Tibial nerve (tissue), 4 donors: ENCODE measurements at places on chromosomes 12 and 14.

DNA sequence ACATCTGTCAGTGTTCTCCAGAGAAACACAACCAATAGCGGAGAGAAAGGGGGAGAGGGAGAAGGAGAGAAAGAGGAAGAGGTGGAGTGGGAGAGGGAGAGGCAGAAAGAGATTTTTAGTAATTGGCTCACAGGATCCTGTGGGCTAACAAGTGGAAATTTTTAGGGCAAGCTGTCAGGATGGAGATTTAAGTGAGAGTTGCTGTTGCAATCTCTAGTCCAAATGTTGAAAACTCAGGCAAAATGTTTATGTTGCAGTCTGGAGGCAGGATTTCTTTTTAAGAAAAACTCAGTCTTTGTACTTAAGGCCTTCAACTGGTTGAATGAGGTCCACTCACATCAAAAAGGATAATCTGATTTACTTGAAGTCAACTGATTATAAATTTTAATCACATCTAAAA, 12.5 kb upstream of the GLIPR1L2 start:
- H3K36me3 ChIP-seq = no peaks in the 10 kb centered on the region
- DNase-seq = no peak
- H3K27me3 ChIP-seq = no peaks in the 10 kb centered on the region
- H3K4me3 ChIP-seq = no peak overlapping the region
- peaks cover 5% of the 10 kb centered on the region for H3K4me1 ChIP-seq

DNA sequence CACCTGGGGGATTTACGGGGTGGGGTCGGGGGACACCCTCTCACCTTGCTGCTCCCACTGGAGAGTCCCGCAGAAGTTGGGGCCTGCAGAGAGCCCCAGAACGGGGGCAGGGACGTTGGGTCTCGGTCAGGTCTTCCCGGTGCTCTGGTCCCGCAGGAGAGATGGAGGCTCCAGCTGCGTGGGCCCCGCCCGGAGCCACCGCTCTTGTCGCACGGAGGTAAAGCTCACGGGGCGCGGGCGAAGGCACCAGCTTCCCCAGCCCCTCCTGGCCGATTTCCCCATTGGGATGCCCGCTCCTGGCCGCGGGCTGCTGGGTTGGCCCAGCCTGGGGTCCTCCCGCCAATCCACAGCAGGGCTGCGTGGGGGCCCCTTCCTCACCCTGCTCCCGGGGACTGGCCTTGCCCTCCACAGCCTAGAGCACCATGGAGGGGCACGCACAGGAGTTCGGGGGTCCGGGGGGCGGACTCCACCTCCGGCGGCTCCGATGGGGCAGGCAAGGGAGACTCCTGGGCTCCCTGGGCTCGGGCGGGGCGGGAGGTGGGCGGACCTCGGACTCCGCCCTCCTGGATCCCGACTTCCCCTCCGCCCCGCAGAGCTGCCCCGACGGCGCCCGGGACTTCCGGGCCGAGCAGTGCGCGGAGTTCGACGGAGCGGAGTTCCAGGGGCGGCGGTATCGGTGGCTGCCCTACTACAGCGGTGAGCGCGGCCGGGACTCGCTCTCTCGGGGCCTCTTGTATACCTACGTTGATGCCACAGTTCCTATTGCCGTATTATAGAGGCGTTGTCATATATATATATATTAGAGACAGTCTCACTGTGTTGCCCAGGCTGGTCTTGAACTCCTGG, 8.4 kb downstream of the PAPLN start:
- no peak for DNase-seq
- peak overlapping the region; percentile 47 for H3K4me3 ChIP-seq
- no peak overlapping the region for H3K27ac ChIP-seq
- peaks cover 11% of the 10 kb centered on the region for H3K36me3 ChIP-seq
- peaks cover 30% of the 10 kb centered on the region for H3K4me1 ChIP-seq
- H3K27me3 ChIP-seq = no peaks in the 10 kb centered on the region

- H3K4me1 ChIP-seq = no peaks in the 10 kb centered on the region
- no peak for DNase-seq
- no peak overlapping the region for H3K27ac ChIP-seq
- no peaks in the 10 kb centered on the region for H3K27me3 ChIP-seq
- H3K4me3 ChIP-seq = no peak overlapping the region
Observed at GRCh38 chr12:63495974-63496373, 172.3 kb downstream of the DPY19L2 start.

GRCh38 chr12:82968631-82969367, 282.1 kb downstream of the TMTC2 start:
- no peak for DNase-seq
- H3K4me1 ChIP-seq = no peaks in the 10 kb centered on the region

GRCh38 chr12:129765719-129766118, 138.1 kb downstream of the TMEM132D start:
- H3K27me3 ChIP-seq = no peaks in the 10 kb centered on the region
- no peak overlapping the region for H3K4me3 ChIP-seq
- no peaks in the 10 kb centered on the region for H3K4me1 ChIP-seq

- H3K36me3 ChIP-seq = no peaks in the 10 kb centered on the region
- H3K4me3 ChIP-seq = no peak overlapping the region
- no peaks in the 10 kb centered on the region for H3K4me1 ChIP-seq
- DNase-seq = no peak
- H3K27ac ChIP-seq = no peak overlapping the region
Observed at GRCh38 chr12:105294886-105295479, 35.5 kb upstream of the C12orf75 start.

- no peaks in the 10 kb centered on the region for H3K27me3 ChIP-seq
- no peak overlapping the region for H3K27ac ChIP-seq
- no peaks in the 10 kb centered on the region for H3K4me1 ChIP-seq
- no peak overlapping the region for H3K4me3 ChIP-seq
Observed at GRCh38 chr12:25469368-25469767, 83.7 kb downstream of the LMNTD1 start.

- no peaks in the 10 kb centered on the region for H3K4me1 ChIP-seq
- H3K27ac ChIP-seq = no peak overlapping the region
- H3K36me3 ChIP-seq = no peaks in the 10 kb centered on the region
- no peaks in the 10 kb centered on the region for H3K27me3 ChIP-seq
Observed at GRCh38 chr12:48442179-48442847, 30.0 kb upstream of the ANP32D start.

DNA sequence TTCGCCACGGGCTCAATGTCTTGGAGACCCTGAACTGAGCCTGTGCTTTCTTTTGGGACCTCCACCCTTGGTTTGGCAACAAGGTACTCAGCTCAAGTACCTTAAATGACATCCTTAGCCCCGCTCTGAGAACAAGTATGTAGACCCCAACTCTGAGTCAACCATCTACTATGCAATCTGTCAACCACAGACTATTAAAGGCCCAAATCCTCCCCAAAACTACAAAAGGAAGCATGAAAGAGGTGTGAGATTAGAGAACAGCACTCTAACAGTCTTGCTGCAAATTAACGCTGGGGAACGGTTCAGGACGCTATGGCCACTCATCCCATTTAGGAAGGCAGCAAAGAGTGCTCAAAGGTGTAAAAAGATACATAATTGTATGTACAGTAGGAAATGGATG, 52.1 kb downstream of the CCDC88C start:
- H3K27me3 ChIP-seq = no peaks in the 10 kb centered on the region
- no peak overlapping the region for H3K27ac ChIP-seq
- no peaks in the 10 kb centered on the region for H3K36me3 ChIP-seq
- DNase-seq = no peak
- no peak overlapping the region for H3K4me3 ChIP-seq
- no peaks in the 10 kb centered on the region for H3K4me1 ChIP-seq

- DNase-seq = no peak
- H3K4me3 ChIP-seq = no peak overlapping the region
- no peaks in the 10 kb centered on the region for H3K27me3 ChIP-seq
- H3K36me3 ChIP-seq = peaks cover 71% of the 10 kb centered on the region
- no peak overlapping the region for H3K27ac ChIP-seq
Observed at GRCh38 chr12:1962051-1963020, 41.9 kb downstream of the DCP1B start.

DNA sequence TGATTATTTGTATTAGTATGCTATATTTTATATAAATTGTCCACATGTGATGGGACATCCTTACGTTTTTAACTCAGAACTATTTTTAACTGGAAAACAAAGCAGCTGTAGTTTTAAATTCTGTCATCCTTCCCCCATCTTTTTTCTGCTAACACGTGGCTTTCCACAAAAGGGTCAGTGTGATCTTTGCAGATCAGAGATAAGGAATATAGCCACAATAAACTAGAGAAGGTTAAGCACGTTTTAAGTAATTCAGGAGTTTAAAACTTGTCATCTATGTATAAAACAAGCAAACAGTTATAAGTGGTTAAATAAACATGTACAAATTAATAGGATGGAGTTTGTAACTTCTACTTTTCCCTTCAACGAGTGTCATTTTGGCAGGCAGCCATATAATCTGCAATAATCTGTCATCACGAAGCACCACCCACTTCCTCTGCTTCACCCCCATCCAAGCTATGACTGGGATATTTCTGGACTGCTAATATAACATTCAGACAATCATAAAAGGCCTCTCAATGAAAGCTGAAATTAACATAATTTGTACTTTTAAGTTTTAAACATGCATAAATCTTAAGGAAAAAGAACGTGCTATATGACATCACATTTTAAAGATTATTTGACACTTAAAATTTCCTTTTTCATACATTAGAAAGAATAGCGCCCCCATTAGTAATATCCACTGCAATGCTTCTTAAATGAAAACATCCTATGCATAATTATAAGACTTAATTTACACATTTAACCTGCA, 15.3 kb downstream of the TAOK3 start:
- H3K4me1 ChIP-seq = peaks cover 32% of the 10 kb centered on the region
- peak overlapping the region; percentile 26 for H3K27ac ChIP-seq
- H3K4me3 ChIP-seq = no peak overlapping the region
- no peaks in the 10 kb centered on the region for H3K36me3 ChIP-seq

DNA sequence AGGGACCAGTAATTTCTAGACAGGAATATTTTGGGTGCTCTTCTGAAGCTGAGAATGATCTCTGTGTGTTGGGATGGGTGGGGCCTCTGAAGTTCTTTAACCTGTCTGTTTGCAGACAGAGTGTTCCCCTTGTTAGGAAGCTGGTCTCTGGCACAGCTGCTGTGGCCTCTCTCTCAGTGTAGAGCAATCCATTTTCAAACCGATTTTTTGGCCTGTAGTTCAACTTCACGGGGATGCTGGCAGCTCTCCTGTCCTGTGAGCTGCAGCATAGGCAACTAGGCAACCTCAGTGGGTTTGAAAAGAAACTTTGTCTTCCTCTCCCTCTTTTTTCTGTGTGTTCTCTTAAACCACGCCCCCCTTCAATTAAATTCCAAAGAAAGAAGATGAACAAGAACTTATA, 69.1 kb downstream of the SMOC1 start:
- H3K27me3 ChIP-seq = no peaks in the 10 kb centered on the region
- no peaks in the 10 kb centered on the region for H3K4me1 ChIP-seq
- no peak for DNase-seq
- H3K36me3 ChIP-seq = no peaks in the 10 kb centered on the region
- no peak overlapping the region for H3K4me3 ChIP-seq
- H3K27ac ChIP-seq = no peak overlapping the region

- no peak for DNase-seq
- H3K27ac ChIP-seq = no peak overlapping the region
- H3K27me3 ChIP-seq = no peaks in the 10 kb centered on the region
- H3K4me1 ChIP-seq = no peaks in the 10 kb centered on the region
- H3K4me3 ChIP-seq = no peak overlapping the region
Observed at GRCh38 chr12:4383304-4383865, 3.9 kb upstream of the FGF23 start.

GRCh38 chr12:122111089-122111641, 32.6 kb downstream of the MLXIP start:
- no peaks in the 10 kb centered on the region for H3K27me3 ChIP-seq
- DNase-seq = no peak
- no peaks in the 10 kb centered on the region for H3K36me3 ChIP-seq
- no peak overlapping the region for H3K27ac ChIP-seq
- H3K4me3 ChIP-seq = no peak overlapping the region
- no peaks in the 10 kb centered on the region for H3K4me1 ChIP-seq

- peak; percentile 13 for DNase-seq
- peaks cover 18% of the 10 kb centered on the region for H3K4me1 ChIP-seq
- H3K4me3 ChIP-seq = no peak overlapping the region
Observed at GRCh38 chr14:100536721-100537445, 50.3 kb downstream of the BEGAIN start.

- no peaks in the 10 kb centered on the region for H3K36me3 ChIP-seq
- H3K27ac ChIP-seq = no peak overlapping the region
- no peaks in the 10 kb centered on the region for H3K4me1 ChIP-seq
- no peak overlapping the region for H3K4me3 ChIP-seq
- DNase-seq = no peak
Observed at GRCh38 chr12:124083708-124084107, 110.7 kb downstream of the ZNF664 start.

DNA sequence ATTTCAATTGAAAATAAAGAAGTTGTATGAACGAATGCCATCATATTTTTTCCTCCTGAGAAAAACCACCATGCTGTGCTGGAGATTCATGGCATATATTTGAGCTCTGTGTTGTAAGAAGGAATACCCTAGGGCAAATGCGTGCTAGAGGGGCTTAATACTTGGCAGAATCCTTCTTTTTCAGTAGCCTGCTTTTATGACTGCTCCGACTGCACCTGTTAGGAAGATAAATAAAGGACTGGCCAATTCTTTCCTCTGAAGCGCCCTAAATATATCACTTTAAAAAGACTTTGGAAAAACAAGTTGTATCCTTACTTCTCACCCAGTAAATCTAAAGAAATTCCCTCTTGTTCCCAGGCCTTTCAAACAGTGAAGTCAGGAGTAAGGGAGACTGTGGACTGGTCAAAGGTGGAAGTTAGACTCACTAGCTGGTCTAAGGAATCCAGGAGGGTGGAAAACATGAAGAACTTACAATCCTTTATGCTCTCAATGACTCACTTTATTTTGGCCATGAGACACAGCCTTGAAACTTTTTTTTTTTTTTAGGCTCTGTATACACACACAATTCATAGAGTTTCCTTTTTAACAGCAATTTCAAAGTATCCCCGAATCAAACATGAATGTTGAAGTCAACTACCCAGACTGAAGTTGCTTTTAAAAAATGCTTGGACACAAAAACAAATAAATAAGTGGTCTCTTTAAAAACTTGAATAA, 5.2 kb downstream of the MYBPC1 start:
- no peaks in the 10 kb centered on the region for H3K27me3 ChIP-seq
- H3K4me3 ChIP-seq = no peak overlapping the region
- no peaks in the 10 kb centered on the region for H3K4me1 ChIP-seq
- H3K27ac ChIP-seq = no peak overlapping the region
- no peaks in the 10 kb centered on the region for H3K36me3 ChIP-seq

DNA sequence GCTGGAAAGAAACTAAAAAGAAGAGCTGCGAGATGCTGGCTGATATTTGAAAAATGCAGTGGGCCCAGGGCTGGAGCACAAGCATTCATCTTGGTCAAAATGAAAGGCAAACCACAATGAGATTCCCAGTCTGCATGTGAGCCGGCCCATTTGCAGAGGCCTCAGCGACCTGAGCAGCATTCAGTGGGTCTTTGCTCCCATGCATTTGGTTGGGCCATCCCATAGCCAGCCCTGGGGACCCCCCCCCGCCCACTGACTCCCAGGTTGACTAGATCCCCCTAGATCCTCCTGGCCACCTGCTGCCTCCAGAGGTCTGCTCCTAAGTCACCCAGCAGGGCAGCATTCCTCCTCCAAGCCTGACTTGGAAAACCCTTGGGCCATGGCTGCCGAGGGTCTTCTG, 59.8 kb downstream of the PRMT8 start:
- H3K27ac ChIP-seq = no peak overlapping the region
- DNase-seq = no peak
- no peaks in the 10 kb centered on the region for H3K4me1 ChIP-seq

- no peak for DNase-seq
- no peaks in the 10 kb centered on the region for H3K36me3 ChIP-seq
- H3K27me3 ChIP-seq = no peaks in the 10 kb centered on the region
- H3K27ac ChIP-seq = no peak overlapping the region
- no peaks in the 10 kb centered on the region for H3K4me1 ChIP-seq
Observed at GRCh38 chr14:90445011-90445410, 48.2 kb downstream of the CALM1 start.
